ENCODE measurements at places on chromosomes 16 and 17.

DNA sequence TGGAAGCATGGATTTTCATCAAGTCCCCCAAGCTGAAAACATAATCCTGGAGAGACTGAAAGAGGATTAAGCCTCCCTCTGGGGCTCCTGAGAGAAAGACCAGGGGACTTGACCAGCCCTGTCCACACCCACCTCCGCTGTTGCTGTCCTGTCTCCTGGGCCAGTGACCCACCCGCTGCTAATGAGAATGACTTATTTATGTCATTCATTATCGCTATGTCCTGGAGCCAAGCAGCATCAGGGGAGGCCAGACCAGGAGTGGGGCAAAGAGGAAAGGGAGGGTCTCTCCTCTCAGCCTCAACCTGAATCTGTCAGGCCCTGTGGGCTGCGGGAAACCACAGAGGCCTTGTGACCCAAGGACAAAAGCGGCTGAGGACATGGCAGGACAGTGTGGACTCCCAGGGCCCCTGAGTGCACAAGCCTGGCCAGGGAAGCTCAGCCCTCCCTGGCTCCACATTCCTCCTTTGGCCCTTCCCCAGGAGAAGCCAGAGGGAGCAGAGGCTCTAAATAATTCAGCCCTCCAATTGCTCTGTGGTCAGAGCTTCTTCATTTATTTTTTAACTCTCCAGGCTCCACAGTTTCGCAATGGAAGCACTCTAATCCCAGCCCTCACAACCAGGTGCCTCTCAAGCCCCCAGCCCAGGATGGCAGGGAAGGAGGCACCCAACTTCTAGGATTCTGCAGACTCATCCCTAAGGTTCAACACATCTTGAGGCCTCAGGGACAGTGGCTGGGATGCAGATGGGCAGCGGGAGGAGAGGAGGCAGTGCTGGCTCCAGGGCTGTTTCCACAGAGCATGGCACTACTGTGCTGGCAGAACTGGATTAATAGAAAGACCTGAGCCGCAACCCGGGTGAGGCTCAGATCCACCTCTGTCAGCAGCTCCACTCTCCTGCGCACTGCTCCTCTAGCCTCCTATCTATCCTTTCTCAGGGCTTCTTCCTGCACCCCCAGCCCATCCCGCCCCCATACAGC, 19.1 kb downstream of the CUEDC1 start:
- DNase-seq: peak; percentile 85

DNA sequence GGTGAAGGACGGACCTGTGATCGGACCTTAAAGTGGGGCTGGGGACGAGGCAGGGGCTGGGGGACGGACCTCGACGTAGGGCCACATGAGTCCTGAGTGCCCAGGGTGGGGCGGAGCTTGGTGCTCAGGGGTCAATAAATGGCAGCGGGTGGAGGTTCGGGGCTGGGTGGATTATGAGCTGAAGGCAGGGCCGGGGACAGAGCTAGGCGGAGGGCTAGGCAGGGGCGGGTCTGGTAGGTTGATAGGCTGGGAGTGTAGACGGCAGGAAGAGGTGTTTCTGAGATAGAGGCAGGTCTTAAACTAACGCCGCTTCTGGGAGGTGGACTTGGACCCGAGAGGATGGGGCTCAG, 733 bp downstream of the CHRNB1 start:
- no peak for DNase-seq

DNA sequence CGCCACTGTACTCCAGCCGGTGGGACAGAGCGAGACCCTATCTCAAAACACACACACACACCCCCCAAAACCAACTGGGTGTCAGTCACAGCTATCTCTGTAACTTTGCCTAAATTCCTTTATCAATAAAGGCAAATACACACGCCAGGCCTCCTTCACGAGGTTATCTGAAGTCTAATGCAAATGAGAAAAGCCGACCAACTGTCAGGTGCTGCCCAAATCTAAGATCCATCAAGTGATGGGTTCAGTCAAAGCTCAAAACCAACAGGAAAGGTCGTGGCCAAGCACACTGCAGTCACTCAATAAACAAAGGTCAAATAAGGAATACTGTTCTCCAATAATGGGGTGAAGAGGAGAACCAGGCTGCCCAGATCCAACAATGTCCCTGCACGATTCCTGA, 1.1 kb downstream of the ANKFY1 start:
- DNase-seq: no peak

GRCh38 chr17:42179335-42179734, 1.6 kb downstream of the KCNH4 start:
- no peak for DNase-seq

- DNase-seq: no peak
These were observed 27.0 kb downstream of the IRX6 start for GRCh38 chr16:55350984-55351383.

DNA sequence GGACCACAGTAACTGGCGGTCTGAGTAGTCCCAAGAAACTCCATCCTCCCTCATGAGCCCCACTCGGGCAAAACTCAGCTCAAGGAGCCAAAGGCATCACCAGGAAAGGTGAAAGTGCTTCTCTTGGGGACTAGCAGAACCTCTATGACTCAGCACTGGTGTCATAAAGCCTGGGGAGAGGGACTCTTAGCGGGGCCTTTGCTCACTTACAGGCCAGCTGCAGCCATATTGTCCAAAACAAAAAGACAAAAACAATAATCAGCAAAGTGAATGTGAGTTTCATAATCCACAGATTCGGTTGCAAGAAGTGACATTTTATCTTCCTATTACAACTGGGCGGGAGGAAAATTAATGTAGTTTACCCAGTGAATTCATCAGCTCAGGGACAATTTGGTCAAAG, at the start of gene TEKT5:
Gene TEKT5 (minus strand): TSS at position 101 of the 400 bp plus-strand sequence. CDS start 57 bp downstream, at position 44.
- peak; percentile 3 for DNase-seq

GRCh38 chr16:50338371-50339231, 30.2 kb downstream of the BRD7 start:
- DNase-seq: no peak

DNA sequence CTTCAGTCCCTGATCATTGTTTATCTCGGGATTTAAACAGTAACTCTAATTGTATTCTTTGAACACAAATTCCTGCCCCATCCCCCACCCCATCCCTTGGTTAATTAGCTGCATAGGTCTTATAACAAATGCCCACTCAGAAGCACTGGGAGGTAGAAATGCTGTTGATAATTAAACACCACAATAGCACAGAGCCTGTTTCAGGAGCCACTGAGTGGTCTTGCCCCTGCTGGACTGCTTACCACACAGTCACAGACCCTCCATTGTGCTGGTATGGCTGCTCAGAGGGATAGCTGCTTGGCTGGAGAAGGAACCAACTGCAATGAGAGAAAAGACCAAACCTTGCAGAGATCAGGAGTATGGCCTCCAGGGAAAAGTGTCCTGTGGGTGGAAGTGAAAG, 214.1 kb downstream of the ANKFN1 start:
- peak; percentile 6 for DNase-seq

DNA sequence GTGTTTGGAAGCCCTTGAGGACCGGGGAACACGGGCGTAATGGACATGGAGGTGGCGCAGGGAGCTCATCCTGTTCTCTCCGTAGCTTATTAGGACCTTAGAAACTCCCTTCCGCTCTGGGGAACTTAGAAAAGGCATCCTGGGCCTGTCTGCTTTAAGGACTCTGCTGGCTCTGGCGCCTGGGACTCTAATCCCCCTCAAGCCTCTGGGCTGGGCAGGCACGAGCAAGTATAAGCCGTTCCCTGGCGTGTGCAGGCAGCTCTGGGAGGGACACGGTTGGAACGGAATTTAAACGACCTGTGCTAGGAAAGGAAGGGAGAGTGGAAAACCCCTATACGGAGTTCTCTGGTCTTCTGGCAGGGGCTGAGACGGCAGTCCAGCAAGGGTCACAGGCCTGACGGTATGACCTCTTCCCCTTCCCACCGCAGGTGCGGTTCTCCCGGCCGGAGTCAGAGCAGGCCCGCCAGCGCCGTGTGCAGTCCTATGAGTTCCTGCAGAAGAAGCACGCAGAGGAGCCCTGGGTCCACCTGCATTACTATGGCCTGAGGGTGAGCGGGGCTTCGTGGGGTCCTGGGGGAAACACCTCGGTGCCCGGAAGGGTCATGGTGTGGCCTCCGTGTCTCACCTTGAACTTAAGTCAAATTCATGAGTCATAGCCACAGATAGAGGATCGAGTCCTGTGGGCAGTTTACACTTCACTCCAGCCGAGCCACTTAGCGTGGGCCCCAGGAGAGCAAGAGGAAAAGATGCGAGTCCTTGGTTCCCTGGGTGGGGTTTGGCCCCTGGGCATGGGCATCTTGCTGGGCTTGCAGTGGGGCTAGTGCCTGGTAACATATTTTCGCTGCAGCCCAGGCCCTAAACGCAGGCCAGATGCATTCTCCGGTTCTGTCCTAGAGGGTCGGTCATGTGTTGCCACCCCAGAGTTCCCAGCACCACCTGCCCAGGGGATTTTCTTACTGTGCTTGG, 17.7 kb downstream of the POLR3E start:
- no peak for DNase-seq

DNA sequence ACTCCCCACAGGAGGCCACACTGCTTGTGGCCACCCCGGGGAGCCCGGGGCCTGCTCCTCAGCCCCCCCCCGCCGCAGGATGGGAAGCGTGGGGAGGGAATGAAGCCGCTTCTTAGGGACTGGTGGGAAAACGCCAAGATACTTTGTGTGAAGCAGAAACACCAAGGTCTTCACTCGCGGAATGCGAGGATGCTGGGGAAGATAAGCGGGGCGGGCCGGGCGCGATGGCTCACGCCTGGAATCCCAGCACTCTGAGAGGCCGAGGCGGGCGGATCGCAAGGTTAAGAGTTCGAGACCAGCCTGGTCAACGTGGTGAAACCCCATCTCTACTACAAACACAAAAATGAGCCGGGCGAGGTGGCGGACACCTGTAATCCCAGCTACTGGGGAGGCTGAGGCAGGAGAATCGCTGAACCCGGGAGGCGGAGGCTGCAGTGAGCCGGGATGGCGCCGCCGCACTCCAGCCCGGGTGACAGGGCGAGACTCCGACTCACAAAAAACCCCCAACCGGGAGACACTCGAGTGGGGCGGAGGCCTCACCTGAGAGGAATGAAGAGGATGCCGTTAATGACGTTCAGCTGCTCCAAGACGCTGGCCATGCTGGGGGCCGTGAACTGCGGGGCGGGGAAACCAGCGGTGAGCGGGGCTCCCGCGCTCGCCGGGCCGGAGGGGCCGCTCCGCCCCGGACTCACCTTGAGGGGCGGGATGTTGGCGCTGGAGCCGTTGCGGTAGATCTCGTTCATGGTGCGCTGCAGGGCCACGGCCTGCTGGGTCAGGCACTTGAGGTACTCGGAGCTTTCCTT, 20.3 kb downstream of the CLUH start:
- DNase-seq: no peak

DNA sequence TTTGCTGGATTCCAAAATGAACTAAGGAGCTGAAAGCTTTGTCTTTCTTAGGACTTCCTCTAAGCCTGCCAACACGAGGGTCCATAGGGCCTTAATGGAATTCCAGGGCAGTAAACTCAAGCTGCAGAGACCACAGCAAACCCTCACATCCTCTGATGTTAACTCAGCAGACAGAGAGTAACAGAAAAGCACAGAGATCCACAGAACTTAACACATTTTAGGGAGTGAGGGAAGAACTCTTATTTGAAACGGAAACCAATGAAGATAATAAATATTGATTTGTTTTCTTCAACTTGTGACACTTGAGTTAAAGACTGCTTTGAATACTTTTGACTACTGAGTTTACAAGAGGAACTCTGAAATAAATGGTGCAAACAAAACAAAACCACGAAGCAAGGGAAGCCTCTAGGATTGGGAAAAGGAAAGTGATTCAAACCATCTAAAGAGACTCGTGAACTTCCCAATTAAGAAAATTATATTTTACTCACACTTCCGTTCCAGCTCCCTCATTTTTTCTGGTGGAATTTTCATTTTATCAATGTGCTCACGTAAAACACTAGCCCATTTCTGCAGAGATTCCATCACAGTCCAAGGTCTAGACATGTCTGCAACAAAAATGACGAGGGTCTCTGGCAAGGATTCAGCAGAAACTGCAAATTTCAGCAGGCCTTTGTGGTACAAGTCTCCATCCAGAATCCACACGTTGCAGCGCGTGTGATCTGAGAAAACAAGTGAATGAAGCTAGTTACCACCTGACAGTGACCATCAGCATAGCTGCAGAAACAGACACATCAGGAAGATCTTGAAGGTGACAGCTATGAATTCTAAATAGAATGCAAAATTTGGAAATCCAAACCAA, 9.2 kb downstream of the DYNC1LI2 start:
- DNase-seq: peak; percentile 39

GRCh38 chr17:75371339-75371738, 34.1 kb downstream of the GRB2 start:
- DNase-seq: no peak

GRCh38 chr17:43661699-43662412, at the start of gene MEOX1:
TSS of gene MEOX1 (minus strand) at chr17:43661922. CDS start at chr17:43661534, 388 bp downstream.
- peak; percentile 86 for DNase-seq

- no peak for DNase-seq
These were observed 1.6 kb downstream of the TMEM114 start for GRCh38 chr16:8588682-8589056.

DNA sequence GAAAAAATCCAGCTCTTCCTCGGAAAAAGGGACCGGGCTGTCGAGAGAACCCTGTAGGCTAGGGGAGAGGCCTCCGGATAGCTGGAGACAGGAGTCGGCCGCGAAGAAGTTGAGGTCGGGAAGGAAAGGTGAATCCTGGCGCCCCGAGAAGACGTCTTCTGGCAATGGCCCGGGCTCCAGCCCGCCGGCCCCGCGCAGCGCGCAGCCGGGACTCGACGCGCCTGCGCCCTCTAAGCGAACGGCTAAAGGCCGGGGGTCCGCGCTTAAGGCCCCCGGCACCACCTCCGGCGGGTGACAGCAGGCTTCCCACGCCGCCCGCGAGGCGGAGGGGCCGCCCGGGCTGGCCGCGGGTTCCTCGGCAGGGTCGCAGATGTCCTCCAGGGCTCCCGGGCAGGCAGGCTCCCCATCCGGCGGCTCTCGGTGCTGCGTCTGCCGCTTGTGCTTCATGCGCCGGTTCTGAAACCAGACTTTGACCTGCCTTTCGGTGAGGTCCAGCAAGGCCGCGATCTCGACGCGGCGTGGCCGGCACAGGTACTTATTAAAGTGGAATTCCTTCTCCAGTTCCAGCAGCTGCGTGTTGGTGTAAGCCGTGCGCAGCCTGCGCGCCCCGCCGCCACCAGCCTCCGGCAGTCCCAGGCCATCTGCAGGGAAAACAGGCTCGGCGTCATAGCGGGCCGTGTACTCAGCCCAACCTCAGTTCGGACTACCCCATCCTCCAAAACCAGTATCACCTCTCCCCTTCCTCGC, 1.6 kb downstream of the HOXB2 start:
- DNase-seq: peak; percentile 75

DNA sequence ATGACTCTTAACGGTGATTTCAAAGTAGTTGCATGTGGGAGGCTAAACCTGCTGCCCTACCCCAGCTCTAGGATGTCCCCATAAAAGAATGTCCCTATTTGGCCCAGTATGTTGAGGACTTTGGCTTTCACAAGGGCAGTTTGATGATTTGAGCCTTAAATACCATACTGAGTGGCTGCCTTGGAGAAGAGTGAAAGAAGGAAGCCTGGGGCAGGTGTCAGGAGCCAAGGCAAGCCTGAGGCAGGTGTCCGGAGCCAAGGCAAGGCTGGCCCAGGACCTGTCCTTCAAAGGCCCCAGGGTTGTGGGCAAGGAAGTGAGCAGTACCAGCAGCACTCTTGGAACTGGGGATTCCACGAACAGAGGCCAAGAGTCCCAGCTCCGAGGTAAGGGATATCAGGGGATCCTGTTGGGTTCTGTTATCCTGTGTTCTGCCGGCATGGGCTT, 18.6 kb downstream of the ST6GALNAC2 start:
- DNase-seq: no peak

Measured in RPMI7951 (cell line).